ENCODE measurements at places on chromosomes 13 and 19.

- no peak for DNase-seq
Observed at GRCh38 chr19:17967257-17968051, 547 bp downstream of the KCNN1 start.

DNA sequence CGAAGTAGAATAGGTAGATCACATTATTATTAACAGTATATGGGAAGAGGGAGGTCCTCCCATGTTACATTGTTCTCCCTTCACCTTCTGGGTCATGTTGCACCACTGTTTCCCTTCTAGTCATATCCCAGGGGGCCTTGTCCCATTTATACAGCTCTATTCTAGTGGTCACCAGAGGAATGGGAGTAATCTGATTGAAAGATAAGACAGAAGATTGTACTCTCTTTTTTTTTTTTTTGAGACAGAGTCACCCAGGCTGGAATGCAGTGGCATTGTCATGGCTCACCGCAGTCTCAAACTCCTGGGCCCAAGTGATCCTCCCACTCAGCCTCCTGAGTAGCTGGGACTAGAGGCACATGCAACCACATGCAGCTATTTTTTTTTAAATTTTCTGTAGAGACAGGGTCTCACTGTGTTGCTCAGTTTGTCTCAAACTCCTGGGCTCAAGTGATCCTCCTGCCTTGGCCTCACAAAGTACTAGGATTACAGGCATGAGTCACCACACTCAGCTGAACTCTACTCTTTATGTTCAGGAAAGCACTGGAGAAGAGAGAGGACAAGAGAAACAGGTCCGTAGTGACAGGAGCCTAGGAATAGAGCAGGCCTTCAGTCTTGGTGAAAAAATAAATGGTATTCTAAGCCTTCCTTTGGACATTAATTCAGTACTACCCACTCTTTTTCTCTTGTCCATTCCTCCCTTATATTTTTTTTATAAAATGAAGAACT lies 4.3 kb upstream of the ZNF529 start:
- peak; percentile 14 for DNase-seq

- DNase-seq = no peak
Observed at GRCh38 chr19:40502647-40503319, 36.0 kb downstream of the SPTBN4 start.

DNA sequence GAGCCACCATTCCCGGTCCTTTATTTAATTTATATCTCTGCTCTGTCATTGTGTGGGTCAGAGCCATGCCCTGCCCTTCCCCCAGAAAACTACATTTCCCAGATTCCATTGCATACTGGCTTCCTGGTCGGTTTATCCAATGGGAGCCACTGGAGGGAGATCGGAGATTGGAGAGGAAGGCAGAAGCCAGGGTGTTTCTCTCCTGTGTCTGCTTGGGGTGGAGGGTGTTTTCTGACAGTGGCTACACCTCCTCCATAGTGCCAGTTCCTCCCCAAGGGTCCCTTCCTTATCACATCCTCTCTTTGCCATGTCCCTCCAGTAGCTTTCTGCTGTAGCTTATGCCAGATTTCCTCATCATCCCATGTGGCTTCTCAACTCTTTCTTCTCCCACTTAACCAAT lies 19.0 kb downstream of the OLFM2 start:
- peak; percentile 47 for DNase-seq

- DNase-seq = peak; percentile 86
Observed at GRCh38 chr13:20482275-20482761, 43.3 kb downstream of the CRYL1 start.

DNA sequence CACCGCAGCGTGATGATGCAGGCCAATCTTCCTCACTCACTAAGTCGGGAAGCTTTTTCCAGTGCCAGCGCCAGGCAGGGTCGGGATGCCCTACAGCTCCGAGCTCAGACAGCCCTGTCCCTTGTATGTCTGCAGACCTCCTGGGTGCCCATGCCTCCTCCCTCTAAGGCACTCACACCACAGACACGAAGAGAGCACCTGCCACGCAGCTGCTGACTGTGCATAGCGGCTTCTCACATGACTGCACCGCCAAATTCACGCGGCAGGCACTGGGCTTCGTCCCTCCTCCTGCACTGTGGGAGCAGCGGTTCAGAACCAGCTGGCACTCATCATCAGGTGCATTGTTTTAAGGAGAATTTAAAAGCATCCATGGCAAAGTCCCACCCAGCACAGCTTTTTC lies 88.1 kb downstream of the SLC7A1 start:
- DNase-seq = no peak

- DNase-seq = peak; percentile 29
Observed at GRCh38 chr13:100887729-100888151, 213.1 kb upstream of the TMTC4 start.

DNA sequence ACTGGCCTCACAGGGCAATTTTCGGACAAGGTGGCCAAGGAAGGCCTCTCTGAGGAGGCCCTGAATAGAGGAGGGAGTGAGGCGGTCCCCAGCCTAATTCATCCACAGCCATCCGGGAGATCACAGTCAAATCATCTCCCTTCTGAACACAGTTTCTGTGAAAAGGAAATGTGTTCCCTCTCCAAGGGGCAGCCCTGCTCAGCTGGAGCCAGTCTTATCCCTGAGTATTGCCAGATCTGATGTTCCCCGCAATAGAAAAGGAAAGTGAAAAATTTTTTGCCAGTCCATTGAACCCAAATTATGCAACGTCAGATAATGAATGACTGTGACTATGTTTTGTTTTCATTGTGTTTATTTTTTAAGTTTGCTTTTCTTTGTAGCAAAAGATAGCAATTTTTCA lies 125.9 kb downstream of the SIPA1L3 start:
- peak; percentile 33 for DNase-seq

GRCh38 chr13:61738236-61738750 lies 322.6 kb upstream of the PCDH20 start:
- DNase-seq = no peak

DNA sequence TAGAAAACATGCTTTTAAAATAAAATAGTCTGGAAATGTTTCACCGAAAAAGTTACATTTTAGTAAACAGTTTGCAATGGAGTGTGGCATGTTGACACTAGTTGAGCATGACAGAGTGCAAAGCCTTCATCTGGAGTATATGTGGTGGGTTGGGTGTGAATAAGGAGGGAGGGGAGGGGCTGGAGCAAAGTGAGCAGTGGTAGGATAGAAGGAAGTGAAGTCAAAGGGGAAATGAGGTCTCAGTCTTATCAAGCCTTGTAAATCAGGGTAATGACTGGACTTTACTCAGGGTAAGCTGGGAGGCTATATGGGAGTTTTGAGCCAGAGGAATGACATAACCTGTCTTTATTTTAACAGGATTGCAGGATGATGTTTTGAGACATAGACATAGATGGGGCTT lies 222.8 kb downstream of the PCDH20 start:
- DNase-seq = no peak

- no peak for DNase-seq
Observed at GRCh38 chr13:99015606-99016490, 38.0 kb upstream of the DOCK9 start.

DNA sequence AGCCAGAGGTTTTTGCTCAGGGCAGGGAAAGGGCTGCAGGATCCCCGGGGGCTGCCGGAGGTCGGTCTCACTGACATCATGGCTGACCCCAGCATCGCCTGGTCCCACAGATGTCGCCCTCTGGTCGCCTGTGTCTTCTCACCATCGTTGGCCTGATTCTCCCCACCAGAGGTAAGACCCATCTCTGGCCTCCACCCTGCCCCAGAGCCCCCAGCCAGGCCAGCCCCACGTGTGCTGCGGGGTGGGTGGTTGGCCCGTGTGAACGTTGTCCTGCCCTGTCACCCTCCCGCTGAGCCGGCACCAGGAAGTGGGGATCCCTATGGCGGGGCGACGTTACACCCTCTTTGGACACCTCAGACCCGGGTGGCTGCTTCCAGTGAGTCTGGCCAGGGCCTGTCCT lies 906 bp downstream of the FXYD5 start:
- DNase-seq = no peak

GRCh38 chr13:40402931-40403431 lies 263.5 kb downstream of the FOXO1 start:
- DNase-seq = peak; percentile 89

GRCh38 chr19:31497709-31498108 lies 148.5 kb upstream of the TSHZ3 start:
- no peak for DNase-seq

DNA sequence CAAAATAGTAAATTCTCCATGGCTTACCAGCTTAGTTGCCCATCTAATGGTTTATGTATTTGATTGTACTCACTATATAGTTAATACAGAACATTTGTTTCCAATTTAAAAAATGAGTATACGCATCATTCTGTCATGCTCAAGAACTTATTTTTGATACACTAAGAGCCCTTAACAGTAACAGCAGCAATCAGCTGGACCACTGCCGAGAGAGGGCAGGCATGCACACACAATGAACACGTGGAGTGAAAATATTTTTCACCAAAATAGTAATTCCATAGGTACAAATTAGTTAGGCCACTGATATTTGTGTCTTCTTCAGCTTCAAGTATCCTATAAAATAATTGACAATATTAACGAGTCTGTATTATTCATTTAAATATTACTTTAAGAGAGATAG lies 109.9 kb downstream of the KLF12 start:
- DNase-seq = no peak

DNA sequence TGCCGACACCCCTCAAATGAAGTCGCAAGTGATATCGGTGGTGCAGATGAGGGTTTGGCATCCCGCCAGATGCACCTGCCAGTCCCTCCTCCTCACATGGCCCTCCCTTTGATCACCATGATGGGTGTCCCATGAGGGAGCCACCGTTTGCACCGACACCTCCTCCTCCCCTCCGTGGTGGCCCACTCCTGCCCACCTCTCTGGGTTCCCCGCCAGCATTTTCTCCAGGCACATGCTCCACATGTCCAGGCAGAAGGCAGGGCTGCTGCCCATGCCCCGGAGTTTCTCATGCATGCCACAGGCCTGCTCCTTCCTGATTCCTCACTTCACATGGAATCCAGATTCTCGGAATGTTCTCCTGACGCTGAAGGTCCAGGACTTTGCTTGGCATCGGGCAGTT lies 49.3 kb downstream of the COL4A2 start:
- no peak for DNase-seq

- DNase-seq = no peak
Observed at GRCh38 chr19:10797078-10797477, 38.9 kb downstream of the TMED1 start.

GRCh38 chr19:16206046-16206605 lies 8.4 kb downstream of the AP1M1 start:
- no peak for DNase-seq

GRCh38 chr19:40411958-40412499 lies 1.1 kb downstream of the PRX start:
- no peak for DNase-seq

- no peak for DNase-seq
Observed at GRCh38 chr13:19267746-19268145, 86.1 kb upstream of the TUBA3C start.

DNA sequence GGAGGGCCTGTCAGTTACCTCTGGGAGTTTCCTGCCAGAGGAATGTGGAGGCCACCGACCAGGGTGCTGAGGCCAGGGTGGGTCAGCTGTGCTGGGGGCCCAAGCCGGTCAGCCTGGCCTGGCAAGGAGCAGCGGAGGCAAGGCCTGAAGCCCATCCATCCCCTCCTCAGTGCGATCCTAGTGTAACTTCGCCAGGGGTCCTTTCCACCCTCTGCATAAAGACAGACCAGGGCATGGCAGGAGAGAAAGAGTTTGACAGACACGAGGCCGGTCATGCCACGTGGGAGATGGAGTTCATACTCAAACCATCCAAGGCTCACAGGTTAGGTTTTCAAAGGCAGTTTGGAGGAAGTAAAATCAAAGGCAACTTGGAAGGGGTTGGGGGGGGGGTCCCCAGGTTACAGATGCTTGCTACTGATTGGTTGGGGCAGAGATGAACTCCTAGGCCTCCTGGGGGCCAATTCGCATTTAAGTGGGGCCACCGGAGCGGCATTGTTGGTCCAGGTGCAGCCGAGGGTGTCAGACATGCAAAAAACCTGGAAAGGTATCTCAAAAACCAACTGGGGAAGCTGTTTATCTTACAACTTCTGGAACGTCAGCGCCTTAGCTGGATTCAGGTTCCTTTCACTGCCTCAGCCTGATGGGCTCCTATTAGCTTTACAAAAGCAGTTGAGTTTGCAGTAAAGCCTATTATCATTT lies 36.8 kb upstream of the DPRX start:
- no peak for DNase-seq

GRCh38 chr13:84744203-84744602 lies 861.9 kb upstream of the SLITRK1 start:
- no peak for DNase-seq

DNA sequence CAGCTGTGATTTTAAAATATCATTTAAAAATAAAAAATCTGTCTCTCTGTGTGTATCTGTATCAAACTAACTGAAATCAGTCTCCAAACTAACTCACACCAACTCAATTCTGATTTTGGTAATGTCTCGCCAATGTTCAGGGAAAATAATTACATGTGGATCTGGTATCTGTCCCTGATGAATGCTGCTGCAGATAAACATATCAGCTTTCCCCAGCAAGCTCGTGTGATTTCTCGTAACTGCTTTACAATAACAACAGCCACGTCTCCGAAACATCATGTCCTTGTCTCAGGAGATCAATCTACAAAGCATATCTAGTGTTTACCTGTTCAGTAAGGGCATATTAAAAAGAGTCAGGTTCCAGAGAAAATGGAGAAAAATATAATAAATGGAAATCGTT lies 129.0 kb downstream of the IRS2 start:
- no peak for DNase-seq

DNA sequence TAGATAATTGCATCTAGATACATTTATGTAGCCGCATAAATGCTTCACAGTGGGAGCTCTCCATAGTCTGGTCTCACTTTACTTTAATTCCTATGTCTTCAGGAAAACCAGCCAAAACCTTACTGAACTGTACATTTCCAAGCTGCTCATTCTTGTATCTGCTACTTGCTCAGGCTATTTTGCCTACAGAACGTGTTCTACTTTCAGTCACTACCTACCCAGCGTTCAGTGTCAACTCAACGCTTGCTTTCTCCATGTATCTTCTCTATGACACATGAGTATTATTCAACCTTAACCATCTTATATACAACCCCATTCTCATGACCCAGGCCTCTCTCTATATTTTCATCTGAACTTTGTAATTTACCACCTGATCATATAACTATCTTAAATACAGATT lies 101.9 kb downstream of the KLF12 start:
- DNase-seq = no peak

DNA sequence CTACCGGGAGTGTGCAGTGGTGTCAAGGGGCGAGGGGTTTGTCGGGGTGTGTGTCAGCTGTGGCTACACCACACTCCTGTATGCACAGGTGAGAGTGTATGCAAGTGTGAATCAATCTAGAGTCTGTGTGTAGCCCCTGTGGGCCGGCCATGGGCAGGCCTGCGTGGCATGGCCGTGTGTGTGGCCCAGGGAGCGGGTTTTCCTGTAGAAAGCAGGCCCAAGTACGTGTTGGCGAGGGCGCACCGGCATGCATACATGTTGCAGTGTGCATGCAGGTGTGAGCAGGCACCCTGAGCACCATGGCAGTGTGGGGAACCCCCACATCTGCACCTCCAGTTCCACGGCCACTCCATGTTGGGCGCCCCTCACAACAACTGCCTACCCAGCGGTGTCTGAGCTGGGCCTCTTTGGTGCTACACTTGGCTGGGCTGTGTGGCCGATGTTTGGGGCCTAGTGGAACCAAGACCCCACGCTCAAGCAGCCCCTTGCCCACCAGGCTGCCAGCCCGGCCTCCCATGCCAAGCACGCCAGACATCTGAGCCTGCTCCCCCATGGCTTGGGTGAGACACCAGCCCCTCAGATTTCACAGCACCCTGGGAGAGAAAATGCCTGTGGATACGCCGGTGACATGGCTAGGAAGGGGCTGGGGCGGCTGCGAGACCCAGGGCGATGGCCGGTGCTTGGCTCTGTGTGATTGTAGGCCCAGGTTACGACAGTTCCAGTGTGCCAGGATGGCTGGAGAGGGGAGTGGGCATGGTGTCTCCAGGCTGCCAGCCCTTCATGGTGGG lies 2.1 kb downstream of the NFIX start:
- no peak for DNase-seq

GRCh38 chr19:1608359-1609102 lies 3.3 kb upstream of the UQCR11 start:
- no peak for DNase-seq

Measured in amniotic epithelial cell (primary cell).